Caudate nucleus (tissue), 63 donors: ENCODE measurements at places on chromosomes 12 and 14.
A peak's percentile ranks its signal among the peaks of the same experiment; 100 is the strongest.

DNA sequence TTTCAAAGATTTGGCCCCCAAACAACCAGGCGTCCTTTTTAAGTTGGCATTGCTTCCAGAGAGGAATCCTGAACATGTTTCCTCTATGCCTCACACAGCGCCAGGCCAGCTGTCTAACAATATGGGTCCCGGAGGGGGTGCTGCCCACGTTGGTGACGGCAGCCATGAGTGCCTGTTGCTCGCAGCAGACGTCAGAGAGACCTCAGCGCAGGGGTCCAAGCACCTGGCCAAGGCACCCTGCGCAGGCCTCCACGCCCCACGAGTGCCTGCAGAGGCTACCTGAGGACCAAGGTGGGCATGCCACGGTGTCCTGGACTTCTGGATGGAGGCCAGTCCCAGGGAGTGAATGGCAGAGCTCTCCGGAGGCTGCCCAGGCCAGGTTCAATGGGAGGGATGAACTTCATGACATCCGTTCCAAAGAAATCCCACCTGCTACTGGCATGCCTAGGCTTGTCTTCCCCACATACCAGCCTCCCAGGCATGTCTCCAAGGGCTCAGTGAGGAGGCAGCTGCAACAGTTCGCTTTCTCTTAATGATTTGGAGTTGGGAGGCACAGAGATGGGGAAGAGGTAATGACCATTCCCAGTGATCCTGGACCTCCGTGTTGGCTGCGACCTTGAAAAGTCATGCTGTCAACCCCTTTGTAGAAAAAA, 11.6 kb upstream of the FOXN3 start:
- DNase-seq, result no peak

GRCh38 chr12:130879212-130879686, 7.4 kb downstream of the RAN start:
- DNase-seq, result no peak

- no peak for DNase-seq
Observed at GRCh38 chr12:20393707-20394106, 25.4 kb downstream of the PDE3A start.

GRCh38 chr14:102314242-102315011, 5.1 kb upstream of the ZNF839 start:
- DNase-seq, result peak; percentile 74

DNA sequence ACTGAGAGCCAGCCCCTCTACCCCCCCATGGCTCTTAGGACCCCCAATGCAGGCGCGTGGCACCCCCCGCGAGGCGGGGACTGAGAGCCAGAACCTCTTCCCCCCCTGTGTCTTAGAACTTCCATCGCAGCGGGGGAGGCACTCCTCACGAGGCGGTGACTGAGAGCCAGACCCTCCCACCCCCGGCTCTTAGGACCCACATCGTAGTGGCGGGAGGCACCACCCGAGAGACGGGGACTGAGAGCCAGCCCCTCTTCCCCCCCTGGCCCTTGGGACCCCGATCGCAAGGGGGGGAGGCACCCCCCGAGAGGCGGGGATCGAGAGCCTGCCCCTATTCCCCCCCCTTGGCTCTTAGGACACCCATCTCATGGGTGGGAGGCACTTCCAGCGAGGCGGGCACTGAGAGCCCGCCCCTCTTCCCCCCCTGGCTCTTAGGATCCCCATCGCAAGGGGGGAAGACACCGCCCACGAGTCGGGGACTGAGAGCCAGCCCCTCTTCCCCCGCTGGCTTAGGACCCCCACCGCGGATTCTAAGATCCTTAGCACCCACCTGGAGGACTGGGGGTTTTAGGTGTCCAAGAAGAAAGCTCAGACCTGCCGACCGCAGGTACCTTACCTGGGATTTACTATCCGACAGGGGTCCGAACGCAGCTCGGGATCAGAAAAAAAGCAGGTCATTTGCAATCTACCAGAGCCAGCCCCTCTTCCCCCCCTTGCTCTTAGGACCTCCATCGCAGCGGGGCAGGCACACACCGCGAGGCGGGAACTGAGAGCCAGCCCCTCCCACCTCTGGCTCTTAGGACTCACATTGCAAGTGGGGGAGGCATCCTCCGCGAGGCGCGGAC, 44.9 kb downstream of the DDX11 start:
- no peak for DNase-seq

DNA sequence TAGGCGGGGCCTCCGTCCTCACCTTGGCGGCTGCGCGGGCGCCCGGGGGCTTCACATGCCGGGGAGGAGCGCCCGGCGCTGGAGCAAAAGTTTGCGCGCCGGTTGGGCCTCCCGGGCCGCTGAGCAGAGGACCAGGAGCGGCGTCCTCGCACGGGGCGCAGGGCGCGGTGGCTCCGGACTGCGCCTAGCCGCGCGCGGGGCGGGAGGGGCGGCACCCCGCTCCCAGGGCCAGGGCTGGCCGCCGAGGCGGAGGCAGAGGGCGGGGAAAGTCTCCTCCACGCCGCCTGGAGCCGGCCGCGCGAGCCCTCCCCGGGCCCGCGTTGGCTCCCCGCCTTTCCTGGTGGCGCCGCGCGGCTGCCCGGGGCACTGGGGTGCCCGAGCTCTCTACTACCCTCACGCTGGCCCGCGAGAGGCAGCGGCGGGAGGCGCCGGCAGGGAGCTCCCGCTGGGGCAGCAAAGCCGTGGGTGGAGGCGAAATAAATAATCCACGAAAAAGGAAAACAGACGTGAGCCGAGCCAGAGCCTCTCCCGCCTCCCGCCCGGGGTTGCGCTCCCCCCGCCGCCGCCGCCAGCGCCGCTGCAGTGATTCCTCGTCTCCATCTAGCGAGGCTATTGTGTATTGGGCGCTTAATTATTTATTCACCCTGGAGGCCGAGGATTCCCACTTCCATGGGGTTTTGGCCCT, 400 bp upstream of the PRIMA1 start:
- DNase-seq, result no peak

DNA sequence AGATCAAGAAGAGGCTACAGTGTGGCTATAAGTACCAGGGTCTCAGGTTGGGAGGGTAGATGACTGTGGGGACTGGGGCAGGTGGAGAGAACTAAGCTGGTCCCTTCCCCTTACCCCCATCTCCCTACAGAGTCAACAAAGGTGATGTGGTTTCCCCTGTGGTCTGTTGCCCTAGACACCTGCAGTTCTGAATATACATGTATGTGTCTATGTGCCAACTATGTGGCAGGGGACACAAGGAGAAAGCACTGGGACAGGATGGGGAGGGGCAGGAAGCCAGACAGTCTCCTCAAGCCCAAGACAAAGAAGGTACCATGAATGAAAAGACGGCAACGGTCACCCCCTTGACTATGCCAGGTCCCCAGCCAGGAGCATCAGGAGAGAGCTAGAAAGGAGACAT, 4.5 kb upstream of the HDAC7 start:
- no peak for DNase-seq

GRCh38 chr14:53783256-53783655, 173.4 kb downstream of the BMP4 start:
- DNase-seq, result no peak

DNA sequence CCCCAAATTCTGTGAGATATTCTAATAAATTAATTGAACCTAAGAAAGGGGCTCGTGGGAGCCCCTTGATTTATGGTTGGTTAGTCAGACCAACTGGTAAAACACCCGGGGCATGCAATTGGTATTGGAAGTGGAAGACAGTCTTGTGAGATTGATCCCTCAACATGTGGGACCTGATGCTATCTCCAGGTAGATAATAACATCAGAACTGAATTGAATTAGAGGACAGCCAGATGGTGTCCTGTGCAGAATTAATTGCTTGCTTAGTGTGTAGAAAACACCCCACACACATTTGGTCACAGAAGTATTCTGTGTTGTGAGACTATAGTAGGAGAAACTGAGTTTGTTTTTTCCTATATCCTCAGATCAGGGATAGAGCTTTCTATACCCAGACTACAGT, 22.0 kb downstream of the PYROXD1 start:
- DNase-seq, result no peak

DNA sequence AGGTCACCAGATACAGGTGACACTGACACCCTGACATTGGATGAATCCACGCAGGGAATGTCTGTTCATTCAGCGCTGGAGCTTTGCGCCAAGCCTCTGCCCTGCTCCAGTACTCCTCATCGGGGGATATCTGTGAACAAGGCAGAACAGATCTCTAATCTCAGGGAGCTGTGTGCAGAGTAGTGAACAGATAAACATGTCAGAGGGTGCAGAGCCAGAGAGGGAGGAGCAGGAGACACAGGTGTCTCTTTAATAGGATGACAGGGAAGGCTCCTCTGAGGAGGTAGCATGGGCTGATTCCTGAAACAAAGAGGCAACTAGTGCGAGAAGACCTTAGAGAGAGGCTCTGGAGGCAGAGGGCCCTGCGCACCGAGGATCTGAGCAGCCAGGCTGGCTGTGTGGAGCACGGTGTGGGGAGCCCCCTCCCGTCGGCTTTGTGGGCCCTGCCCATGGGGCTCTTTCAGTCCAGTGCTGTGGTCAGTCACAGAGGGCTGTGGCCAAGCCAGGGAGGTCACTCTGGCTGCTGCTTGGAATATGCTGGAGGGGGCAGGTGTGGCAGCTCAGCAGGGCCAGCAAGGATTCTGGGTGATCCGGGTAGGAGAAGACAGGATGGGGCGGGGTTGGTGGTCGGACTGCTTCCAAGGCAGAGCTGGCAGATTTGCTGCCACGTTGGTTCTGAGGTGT, 55.6 kb downstream of the TECPR2 start:
- no peak for DNase-seq

DNA sequence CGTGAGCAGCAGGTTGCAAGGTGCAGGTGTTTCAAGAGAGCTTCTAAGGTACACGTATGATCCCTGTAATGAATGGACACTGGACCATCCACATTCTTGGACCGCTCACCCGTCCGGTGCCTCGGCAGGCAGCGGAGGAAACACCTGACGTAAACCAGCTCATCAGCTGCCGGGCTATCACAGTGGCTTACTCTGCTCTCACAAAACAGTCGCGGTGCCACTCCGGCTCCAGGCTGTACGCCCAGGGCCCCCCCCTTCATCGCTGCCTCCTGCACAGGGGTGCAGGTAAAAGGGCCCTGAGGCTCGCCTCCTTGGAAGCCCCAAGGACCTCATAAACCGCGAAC, 436 bp downstream of the VPS33A start:
- no peak for DNase-seq

DNA sequence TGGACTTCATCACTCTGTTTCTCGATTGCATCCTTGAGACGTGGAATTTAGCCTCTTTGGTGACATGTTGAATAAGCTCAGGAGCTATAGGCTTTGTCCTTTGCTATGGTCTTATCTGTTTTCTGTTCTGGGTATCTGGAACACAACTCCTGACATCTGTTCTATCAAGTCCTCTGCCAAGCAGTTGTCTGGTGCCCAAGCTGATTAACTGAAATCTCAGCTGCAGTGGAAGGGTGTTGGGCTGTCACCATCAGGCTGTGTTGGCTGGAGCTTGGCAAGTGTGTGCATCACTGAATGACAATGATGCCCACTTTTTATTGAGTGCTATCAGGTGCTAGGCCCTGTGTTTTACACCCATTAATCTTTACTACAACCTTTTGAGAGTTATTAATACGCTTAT, 77.8 kb downstream of the SMOC1 start:
- no peak for DNase-seq

DNA sequence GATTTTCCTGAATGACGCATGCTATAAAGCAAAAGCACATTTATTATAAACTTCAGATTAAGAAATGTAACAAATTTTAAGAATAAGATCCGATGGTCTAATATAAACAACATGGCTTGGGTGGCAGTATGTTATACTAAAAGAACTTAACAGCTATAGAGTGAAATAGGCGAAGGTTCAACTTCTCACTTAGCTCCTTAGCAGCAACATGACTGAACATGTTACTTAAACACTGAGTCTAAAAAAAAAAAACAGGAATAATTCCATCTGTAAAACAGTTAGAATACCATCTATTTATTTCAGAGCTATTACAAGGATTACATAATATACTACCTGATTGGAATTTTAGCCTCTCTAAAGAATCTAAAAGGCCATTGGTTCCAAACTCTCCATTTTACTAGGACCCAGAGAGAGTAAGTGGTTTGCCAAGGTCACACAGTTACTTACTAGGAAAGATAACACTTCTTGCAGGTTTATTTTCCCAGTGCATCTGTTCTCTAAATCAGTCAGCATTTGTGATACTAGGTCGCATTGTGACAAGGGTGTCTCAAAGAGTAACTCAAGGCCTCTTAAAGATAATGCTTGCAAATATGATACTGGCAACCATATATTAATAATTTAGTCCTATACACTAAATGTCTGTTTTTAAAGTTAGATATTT, 14.8 kb downstream of the OSBPL8 start:
- no peak for DNase-seq

DNA sequence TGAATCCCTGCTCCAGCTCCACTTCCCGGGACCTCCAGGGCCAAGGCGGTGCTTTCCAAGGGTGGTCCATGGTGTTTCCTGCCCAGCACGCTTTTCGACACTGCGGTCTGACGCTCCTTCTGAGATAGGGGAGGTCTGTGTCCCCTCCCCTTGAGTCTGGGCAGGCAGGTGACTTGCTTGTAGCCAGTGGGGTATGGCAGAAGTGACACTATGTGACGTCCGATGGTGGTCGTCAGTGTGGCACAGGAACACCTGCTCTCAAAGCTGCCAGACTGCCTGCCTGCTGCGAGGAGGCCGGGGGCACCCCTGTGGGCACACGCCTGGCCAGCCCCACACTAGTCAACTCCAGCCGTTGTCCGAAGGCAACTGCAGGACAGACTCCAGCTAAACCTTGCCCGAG, 16.0 kb upstream of the TRAF3 start:
- DNase-seq, result no peak

DNA sequence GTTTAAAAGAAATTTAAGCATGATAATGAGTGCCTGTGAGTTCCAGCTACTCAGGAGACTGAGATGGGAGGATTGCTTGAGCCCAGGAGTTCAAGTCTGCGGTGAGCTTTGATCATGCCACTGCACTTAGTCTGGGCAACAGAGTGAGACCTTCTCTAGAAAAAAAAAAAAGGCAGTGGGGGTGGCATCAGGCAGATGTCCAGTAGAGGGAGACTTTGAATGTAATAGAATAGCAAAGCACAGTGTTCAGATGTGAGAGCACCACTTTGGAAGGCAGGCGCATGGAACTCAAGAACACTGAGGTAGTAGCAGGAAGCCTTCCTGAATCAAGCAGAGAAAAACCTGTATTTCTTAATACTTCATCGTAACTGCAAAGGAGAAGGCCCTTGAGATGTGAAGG, 394.5 kb upstream of the GARIN6 start:
- DNase-seq, result no peak

DNA sequence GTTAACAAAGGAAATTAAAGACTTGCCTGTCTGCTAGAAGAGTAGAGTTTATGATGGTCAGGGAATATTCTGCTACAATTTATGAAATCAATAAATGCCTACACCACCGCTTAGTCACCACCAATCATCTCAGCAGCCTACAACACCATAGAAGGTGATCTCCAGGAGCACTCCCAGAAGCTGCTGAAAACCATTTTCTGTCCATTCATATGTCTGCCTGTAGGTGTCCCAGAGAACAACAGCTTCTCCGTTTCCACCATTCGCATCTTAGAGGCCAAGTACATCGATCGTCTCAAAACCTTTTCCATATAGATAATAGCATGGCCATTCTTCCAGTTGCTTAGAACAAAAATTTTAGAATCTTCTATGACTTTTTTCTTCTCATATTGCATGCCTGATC, 303.4 kb downstream of the KCNC2 start:
- DNase-seq, result no peak

- DNase-seq, result no peak
Observed at GRCh38 chr12:111100554-111100953, 180.2 kb upstream of the MYL2 start.
